ENCODE measurements at places on chromosomes 16 and 17.

- no peak for DNase-seq
These were observed 56.4 kb upstream of the SLC25A19 start for GRCh38 chr17:75345514-75346167.

GRCh38 chr17:76234354-76234679 lies 6.0 kb downstream of the RNF157 start:
- no peak for DNase-seq

DNA sequence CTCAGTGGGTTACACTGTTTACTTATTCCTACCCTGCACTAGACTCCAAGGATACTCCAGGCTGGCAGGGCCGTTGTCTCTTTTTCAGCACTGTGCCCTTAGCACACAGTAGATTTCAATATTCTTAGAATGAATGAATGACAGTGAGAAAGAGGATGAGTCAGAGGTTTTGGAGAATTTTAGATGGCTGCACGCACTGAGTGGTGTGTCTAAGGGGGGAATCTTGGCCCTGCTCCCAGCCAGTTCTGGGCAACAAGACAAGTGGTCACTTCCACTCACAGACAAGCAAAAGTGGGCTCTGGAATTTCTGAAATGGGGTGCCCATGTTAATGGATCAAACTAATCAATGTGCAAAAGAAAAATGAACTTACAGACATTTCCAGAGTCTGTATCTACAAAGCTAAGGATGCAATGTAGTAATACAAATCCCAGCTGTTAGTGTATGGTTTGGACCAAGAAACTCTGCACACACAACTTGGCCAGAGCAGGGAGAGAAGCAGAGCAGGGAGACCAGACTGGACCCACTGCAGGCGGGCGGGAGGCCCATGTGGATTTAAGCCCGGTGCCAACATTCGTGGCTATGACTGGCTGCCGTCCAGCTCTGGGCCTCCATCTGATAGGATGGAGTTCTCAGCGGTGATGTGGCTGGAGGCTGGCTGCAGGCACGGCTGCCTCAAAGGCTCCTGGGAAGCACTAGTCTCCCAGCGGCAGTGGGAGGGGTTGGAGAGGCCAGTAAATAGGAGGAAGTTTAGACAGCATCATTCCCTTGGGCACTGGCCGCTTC lies 95.6 kb upstream of the CDYL2 start:
- DNase-seq, result peak; percentile 46

- peak; percentile 69 for DNase-seq
These were observed 35.4 kb downstream of the GINS2 start for GRCh38 chr16:85653290-85653891.

DNA sequence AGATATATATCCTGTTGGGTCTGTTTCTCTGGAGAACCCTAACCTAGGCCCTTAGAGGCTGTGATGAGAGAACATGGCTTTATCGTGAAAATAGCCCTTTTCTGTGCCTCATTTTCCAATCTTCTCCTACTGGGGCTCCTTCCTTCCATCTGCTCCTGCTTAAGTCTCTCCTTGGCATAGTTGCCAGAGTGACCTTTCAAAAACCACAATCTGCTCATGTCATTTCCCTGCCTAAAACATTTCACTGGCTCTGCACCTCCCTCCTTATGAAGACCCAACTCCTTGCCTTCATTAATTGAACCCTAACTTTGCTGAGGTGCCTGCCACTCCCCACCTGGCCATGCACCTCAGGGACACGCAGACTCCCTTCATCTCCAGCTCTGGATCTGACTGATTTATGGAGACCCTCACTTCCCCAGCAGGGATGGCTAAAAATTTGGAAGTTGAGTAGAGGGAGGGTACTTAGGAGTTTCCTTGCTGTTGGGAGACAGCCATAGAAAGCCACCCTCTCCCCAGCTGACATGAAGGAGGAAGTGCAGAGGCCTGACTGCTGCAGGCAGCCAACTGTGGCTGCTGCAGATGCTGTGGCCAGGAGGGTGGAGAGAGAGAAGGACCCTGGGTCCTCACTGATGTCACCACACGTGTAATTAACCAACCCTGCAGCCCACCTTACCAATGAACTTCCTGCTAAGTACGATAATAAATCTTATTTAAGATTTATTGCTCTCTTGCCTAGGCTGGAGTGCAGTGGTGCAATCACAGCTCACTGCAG lies 6.3 kb upstream of the GGA2 start:
- no peak for DNase-seq

DNA sequence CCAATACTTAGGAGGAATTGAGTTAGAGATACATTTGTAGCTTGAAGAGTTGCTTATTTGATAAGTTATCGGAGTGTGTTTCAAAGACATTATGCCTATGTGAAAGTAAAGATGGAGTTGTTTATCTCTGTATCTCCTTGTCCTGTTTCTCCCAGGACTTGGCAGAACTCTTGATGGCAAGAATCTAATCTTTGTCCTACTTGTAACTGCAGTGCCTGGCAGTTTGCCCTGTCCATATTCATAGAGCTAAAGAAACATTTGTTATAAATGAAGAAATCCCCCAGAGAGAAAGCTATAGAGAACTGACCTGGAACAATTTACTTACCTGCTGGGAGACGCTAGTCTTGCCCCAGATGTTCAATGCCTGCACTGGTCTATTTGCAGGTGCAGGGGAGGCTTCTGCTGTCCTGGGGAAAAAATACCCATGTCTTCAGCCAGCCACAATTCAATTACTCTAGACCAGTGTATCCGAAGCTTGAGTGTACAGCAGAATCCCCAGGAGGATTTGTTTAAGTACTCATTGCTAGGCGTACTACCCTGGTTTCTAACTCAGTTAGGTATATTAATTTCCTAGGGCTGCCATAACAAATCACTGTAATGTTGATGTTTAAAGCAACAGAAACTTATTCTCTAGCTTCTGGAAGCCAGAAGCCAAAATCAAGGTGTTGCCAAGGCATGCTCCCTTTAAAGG lies 410.0 kb upstream of the HSBP1 start:
- DNase-seq, result no peak

DNA sequence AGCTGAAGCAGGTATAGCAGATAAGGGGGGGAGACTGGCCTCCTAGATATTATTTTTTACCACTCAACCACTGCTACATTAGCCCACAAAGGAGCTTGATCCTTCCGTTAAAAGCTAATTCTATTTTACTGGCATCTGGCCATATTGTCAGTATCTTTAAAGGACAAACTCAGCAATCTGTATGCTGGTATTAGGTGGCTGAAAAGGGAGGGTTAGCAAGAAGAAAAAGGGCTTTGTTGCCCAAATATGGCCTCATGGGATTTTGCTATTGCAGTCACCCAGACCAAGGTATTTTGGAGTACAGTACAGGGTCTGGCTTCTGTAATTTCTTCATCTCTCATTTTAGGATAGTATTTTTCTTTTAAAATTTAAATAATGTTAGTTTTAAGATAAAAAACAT lies 14.4 kb downstream of the RFWD3 start:
- no peak for DNase-seq

DNA sequence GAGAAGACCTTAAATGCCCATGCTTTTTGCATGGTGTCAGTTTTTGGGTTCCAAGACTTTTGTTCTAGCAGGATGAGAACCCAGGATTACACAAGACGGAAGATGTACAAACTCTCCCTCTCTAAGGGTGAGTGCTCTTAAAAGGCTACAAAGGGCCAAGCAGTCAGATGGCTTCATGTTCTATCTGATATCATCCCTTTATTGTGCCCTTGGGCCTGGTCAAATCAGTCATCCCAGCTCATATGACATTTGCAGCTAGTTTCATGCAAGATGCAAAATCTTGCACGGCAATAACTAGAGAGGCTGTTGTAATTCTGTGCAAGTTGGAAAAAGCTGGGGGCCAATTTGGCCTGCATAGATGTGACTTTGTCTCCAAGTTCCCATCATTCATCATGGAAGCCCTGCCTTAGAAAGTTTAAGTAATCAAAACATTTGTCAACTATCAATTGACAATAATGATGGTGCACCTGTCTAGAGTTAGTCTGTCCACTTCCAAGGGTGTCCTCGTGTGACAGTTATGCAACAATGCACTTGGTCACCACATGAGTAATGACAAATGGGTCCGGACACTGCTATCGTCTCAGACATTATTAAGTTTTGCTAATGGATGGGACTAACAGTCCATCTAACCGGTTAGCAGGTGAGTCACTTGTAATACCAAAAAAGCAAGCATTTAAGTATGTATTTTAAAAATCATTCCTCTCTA lies 58.6 kb upstream of the ZFHX3 start:
- no peak for DNase-seq

- no peak for DNase-seq
These were observed at the start of gene ARHGDIA for GRCh38 chr17:81870981-81871386. Gene ARHGDIA, minus strand, starts transcription at chr17:81871337. Its CDS starts 1,407 bp downstream, at chr17:81869930.

DNA sequence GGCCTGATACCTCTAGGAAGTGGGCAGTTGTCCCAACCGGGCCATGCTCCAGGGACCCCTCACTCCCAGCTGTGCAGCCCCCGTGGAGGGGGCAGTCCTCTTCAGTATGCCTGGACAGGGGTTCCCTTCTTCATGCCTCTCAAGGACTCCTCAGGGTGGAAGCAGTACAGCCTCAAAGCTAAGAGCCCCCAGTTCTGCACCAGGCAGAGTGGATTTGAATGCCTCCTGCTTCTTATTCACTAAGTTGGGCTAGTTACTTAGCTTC lies 23.9 kb upstream of the ST6GALNAC1 start:
- DNase-seq, result no peak

DNA sequence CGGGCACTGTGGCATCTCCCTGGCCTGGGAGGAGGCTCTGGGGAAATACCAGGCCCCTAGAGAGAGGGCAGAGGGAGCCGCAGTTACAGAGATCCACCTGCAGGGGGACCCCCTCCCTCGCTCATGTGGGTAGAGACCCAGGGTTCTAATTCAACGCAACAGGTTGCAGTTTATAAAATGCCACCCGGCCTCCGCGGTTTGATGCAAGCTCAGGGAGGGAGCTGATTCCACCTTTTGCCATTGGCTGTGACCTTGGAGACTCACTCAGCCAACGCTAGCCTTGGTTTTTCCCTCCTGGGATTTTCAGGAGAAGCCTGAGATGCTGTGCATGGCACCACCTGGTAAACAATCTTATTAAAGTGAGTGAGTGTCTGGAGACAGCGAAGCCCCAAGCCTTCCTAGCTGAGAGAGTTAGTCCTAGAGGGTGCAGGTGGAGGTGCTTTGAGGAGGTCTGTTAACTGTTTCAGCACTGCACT lies 12.1 kb downstream of the TTLL6 start:
- DNase-seq, result no peak

DNA sequence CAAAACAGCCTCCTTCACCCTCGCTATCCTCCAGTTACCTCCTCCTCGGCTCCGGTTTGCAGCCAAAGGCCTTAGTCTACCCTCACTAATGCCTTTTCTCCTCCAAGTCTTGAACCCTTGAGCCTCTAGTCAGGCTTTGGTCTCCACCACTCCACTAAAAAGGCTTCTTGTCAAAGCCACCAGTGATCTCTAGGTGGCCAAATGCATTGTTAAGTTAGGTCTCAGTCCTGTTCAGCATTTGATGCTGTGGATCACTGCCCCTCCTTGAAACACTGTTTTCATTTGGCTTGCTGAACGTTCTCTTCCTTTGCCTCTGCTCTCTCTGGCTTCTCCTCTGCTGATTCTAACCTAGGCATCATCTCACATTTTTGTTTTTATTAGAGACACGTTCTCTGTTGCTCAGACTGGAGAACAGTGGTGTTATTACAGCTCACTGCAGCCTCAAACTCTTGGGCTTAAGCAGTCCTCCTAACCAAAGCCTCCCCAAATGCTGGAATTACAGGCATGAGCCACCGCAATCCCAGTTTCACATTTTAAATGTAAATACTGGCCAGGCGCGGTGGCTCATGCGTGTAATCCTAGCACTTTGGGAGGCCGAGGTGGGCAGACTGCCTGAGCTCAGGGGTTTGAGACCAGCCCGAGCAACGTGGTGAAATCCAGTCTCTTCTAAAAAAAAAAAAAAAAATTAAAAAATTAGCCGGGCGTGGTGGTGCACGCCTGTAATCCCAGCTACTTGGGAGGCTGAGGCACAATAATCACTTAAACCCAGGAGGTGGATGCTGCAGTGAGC lies 1.1 kb downstream of the SGF29 start:
- DNase-seq, result no peak

- DNase-seq, result no peak
These were observed 3.5 kb upstream of the AGRP start for GRCh38 chr16:67486805-67487204.

GRCh38 chr17:82948081-82948511 lies 108.3 kb upstream of the ZNF750 start:
- DNase-seq, result peak; percentile 12

DNA sequence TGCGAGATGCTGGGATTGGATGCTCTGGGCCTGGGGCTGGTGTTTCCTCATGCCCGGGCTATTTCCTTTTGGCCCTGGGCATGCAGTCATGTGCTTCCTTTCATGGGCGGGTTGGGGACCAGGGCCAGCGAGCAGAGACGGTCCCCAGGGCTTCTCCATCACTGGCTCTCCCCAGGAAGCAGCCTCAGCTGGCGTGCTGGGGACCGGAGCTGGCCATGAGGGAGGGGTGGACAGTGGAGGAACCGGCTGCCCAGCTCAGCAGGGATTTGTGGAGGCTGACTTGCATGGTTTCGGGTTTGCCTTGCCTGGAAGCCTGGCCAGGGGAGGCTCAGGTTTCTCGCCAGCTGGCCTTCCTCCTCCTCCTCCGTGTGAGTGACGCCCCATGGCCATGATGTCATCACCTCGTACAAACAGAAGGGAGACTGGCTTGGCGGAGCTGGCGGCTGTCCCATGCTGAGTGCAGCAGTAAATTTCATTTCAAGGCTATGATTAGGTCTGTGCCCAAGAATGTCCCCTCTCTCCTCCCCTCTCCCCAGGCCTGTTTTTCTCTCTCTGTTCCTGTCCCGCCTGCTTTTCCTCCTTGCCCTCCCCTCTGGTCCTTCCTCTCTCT lies 8.9 kb upstream of the TIMP2 start:
- peak; percentile 81 for DNase-seq

- DNase-seq, result no peak
These were observed 3.1 kb upstream of the ARL5C start for GRCh38 chr17:39169101-39169500.

GRCh38 chr16:188674-189073 lies 8.4 kb downstream of the HBQ1 start:
- DNase-seq, result no peak
